Activated CD8-positive, alpha-beta T cell treated with anti-CD3 and anti-CD28 coated beads for 36 hours (primary cell): ENCODE measurements at places on chromosomes 1 and 21.

DNA sequence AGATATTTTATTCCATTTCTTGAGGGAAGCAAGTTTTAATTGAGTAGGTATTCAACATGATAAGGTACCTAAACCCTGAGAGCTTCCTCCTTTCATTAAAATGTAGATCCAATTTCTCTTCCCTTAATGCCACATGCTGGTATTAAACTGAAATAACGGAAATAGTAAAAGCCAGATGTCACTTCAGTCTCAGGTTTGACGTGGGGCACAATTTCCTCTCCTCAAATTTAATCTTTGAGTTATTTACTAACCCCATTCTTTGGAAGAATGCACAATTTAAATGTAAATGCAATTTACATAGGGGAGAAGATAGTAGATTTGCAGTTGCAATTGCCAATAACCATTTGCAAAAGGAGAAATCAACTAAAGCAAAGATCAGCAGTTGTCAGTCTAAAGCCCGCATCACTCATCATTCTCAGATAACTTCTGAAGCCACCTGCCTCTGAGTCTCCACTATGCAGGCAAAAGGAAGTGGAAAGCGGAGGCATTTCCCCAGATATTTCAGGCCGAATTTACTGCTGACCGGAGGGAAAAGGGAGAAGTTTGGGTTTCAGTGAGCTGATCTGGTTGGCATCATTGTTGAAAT lies 2.1 kb upstream of the LEMD1 start:
- peaks cover 22% of the 10 kb centered on the region for H3K27me3 ChIP-seq
- H3K4me3 ChIP-seq: no peak overlapping the region
- no peak overlapping the region for H3K27ac ChIP-seq
- H3K4me1 ChIP-seq: no peaks in the 10 kb centered on the region
- no peaks in the 10 kb centered on the region for H3K36me3 ChIP-seq

DNA sequence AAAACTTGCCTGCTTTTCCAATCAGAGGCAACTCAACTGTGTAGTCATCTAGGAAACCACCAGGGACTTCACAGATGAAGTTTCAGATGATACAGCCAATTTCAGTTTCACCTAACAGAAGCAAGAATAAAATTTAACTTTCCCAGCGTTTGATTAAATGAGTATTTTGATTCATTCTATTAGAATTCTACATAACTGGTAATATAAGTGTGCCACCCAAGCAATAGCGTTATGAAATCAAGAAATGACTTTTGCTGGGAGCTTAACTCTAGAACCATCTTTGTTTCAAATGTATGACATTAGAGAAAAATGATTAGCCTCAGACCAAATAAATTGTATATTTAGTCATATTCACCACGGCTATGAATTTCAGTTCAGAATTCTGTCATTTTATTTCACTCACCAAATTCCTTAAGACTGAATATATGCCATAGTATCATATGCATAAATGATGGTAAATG lies 239.3 kb downstream of the NRIP1 start:
- DNase-seq: peak; percentile 18
- H3K4me3 ChIP-seq: no peak overlapping the region
- H3K36me3 ChIP-seq: no peaks in the 10 kb centered on the region

DNA sequence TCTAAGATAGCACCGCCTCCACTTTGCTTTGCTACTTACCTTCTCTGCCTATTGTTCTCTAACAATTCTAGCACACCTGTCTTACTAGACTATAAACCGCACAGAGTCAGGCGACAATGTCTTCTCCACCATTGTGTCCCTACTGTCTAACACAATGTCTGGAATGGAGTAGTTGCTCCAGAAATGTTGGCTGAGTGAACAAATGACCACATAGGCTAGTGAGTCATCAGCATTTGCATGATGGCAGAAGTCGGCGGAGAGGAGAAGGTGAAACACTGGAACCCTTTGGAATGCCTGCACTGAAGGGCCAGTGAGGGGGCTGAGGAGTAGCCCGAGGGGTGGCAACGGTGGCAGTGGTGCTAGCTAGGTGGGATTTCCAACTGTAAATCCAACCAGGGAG lies 14.0 kb upstream of the PABPC4 start:
- no peak for DNase-seq
- no peaks in the 10 kb centered on the region for H3K27me3 ChIP-seq
- no peak overlapping the region for H3K4me3 ChIP-seq
- no peaks in the 10 kb centered on the region for H3K4me1 ChIP-seq
- no peaks in the 10 kb centered on the region for H3K36me3 ChIP-seq

- H3K4me1 ChIP-seq: peaks cover 57% of the 10 kb centered on the region
- no peak overlapping the region for H3K4me3 ChIP-seq
- no peaks in the 10 kb centered on the region for H3K27me3 ChIP-seq
- no peak overlapping the region for H3K27ac ChIP-seq
- peaks cover 6% of the 10 kb centered on the region for H3K36me3 ChIP-seq
- no peak for DNase-seq
Observed at GRCh38 chr1:116988248-116988647, 13.3 kb upstream of the CD101 start.

DNA sequence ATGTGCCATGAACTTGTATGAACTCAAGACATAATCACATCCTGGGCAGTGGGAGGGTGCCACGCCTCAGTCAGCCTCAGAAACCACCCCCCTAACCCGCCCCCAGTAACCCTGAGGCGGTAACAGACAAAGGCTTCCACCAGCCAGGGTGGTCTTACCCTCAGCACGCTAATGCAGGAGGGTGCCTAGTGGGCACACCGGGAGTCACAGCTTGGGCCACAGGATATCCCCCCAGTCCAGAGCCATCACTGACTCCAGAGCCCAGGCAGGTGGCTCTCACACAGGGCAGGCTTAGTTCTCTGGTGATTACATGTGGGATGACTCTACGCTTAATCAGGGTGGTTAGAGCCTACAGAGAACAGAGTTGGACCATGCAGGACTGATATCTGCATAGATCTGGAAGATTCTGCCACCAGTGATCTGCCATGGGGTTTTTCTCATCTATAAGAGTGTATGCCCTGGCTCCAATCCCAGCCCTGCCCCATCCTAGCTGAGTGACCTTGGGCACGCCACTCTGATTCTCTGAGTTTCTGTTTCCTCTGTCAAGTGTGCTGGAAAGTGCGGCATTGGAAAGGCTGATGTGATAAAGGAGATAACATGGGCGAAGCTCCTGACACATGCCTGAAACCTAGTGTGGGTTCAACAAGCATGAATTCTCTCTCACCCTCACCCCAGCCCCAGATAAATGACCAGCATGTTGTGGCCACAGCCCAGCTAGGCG lies 27.3 kb downstream of the OPTC start:
- DNase-seq: peak; percentile 17
- H3K4me3 ChIP-seq: no peak overlapping the region
- H3K36me3 ChIP-seq: no peaks in the 10 kb centered on the region
- no peaks in the 10 kb centered on the region for H3K27me3 ChIP-seq
- no peaks in the 10 kb centered on the region for H3K4me1 ChIP-seq

- no peak overlapping the region for H3K4me3 ChIP-seq
- H3K4me1 ChIP-seq: peaks cover 5% of the 10 kb centered on the region
- H3K27me3 ChIP-seq: no peaks in the 10 kb centered on the region
- DNase-seq: no peak
- no peak overlapping the region for H3K27ac ChIP-seq
Observed at GRCh38 chr1:234666761-234667160, 56.8 kb upstream of the IRF2BP2 start.

DNA sequence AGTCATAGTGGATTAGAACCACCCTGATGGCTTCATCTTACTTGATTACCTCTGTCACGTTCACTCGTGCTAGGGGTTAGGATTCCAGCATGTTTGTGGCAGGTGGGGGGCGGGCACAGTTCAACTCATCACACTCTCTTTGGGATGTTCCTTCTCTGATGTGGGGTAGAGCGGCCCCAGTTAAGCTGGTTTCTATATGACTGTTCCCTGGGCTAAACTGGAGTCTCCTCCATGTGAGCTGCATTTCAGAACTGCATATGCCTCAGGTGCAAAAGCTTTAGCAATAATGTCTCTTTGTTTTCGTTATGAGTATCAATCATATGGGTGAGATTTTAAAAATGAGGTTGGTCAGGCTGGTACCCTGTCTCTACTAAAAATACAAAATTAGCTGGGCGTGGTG lies 393.2 kb downstream of the RPS6KC1 start:
- H3K27ac ChIP-seq: no peak overlapping the region
- H3K4me3 ChIP-seq: no peak overlapping the region
- H3K36me3 ChIP-seq: no peaks in the 10 kb centered on the region
- H3K4me1 ChIP-seq: no peaks in the 10 kb centered on the region
- no peak for DNase-seq

GRCh38 chr1:52032785-52033131 lies 852 bp downstream of the KTI12 start:
- peak; percentile 23 for DNase-seq
- no peaks in the 10 kb centered on the region for H3K27me3 ChIP-seq
- H3K36me3 ChIP-seq: peaks cover 37% of the 10 kb centered on the region
- H3K4me3 ChIP-seq: peak overlapping the region; percentile 91
- H3K4me1 ChIP-seq: peaks cover 27% of the 10 kb centered on the region

DNA sequence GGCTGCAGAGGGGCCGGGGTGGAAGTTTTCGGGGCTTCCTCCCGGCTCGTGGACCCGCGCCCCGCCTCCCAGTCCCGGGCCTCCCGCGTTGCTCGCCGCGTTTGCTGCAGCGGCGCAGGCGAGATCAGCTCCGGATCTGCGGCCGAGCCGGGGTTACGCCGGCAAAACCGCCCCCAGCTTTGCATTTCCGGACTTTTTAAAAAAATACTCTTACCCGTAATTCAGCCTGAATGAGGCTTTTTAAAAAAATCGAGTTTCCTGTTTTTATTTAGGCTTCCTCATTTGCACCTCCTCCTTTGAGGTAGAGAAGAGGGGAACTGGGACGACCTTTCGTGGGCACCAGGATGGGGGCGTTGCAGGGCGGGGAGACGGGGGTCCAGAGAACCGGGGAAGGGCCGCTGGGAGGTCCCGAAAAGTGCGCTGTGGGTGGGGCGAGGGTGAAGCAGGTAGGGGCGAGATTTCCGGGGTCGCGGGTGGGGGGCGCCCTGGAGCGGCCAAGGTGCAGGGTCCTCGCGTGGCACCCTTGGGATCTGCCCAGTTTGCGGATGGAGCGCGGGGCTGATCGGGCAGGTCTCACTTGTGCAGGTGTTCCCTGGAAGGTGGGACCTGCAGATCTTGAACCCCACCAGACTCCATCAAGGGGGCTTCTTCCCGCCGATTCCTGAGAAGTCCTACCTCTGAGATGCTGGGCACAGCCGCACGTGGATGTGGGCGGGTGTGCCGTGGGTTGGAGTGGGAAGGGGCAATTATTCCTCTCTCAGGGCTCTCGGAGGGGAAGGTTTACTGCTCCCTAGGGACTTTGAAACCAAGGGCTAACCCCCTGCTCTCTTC lies 1.1 kb downstream of the PIK3CD start:
- DNase-seq: peak; percentile 72
- peaks cover 65% of the 10 kb centered on the region for H3K4me1 ChIP-seq
- H3K4me3 ChIP-seq: peak overlapping the region; percentile 80
- H3K36me3 ChIP-seq: peaks cover 41% of the 10 kb centered on the region
- no peaks in the 10 kb centered on the region for H3K27me3 ChIP-seq

GRCh38 chr1:65221638-65222339 lies 73.8 kb downstream of the AK4 start:
- H3K4me1 ChIP-seq: peaks cover 4% of the 10 kb centered on the region
- peaks cover 44% of the 10 kb centered on the region for H3K36me3 ChIP-seq
- no peak overlapping the region for H3K27ac ChIP-seq
- peaks cover 6% of the 10 kb centered on the region for H3K27me3 ChIP-seq
- DNase-seq: no peak

- DNase-seq: no peak
- H3K27me3 ChIP-seq: peaks cover 5% of the 10 kb centered on the region
Observed at GRCh38 chr1:170707117-170707516, 43.2 kb downstream of the PRRX1 start.

GRCh38 chr1:87202922-87203655 lies 125.6 kb upstream of the LMO4 start:
- H3K4me1 ChIP-seq: peaks cover 12% of the 10 kb centered on the region
- no peak overlapping the region for H3K27ac ChIP-seq
- peaks cover 52% of the 10 kb centered on the region for H3K27me3 ChIP-seq
- peak; percentile 20 for DNase-seq
- H3K4me3 ChIP-seq: no peak overlapping the region
- H3K36me3 ChIP-seq: no peaks in the 10 kb centered on the region

DNA sequence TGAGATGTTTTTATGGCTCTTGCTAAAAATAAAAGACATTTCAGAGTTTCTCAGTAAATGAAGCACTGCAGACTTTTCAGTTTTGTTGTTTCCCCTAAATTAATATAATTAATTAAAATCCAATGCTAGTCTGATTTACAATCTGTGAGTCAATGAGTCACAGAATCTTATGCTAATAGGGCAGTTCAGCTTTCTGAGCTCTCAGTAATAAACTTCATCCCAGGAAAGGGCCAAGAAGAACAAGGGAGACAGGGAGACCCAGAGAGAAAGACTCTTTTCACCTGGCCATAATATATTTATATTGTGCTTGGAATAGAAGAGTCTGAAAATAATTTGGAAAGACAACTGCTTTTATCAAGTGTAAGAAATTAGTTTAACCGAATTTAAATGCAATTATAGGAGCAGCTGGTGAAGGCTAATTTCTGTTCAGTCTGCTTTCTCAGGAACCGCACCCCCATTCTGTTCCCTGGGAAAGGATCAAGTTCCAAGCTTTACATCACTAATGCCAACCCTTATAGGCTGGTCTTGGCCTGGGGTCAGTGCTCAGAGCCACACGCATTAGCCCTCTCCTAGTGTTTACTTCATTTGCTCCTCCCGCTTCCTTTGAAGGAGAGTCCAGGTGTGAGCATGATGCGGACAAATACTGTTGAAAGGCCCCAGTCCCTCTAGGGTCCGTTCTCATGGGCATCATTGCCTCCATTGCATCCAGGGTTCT lies 145.6 kb downstream of the ZBTB18 start:
- no peaks in the 10 kb centered on the region for H3K36me3 ChIP-seq
- no peak overlapping the region for H3K4me3 ChIP-seq
- H3K27ac ChIP-seq: no peak overlapping the region
- no peak for DNase-seq

DNA sequence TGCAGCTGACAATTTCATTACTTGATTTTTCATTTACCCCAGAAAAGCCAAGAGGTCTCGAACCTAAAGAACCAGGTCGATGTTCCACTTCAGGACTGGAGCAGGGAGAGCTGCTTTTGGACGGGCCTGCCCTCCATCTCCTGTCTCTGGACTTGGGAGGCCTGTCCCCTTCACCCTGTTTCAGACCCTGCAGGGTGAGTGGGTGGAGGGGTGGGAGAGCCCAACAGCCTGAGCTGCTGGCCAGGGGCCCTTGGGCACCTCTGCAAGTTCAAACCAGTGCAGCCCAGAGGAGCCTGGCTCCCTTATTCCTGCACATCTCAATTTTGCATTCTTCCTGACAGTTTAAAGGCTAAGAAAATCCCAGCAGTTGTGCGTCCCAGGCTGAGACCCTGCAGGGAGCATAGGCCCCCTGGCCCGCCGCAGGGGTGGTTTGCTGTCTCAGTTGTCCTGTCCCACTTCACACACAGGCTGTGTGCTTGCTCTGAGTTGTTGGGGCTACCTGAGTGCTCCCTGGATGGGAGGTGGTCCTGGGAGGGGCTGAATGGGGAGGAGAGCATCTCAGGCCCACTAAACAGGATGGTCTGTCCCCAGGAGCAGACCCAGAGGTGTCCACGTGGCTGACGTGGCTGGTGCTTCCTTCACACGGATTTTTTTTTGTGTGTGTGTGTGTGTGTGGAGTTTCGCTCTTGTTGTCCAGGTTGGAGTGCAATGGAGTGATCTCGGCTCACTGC lies 443.7 kb downstream of the PTPRU start:
- H3K27ac ChIP-seq: no peak overlapping the region
- H3K27me3 ChIP-seq: no peaks in the 10 kb centered on the region

GRCh38 chr1:223222377-223222776 lies 79.3 kb upstream of the TLR5 start:
- no peaks in the 10 kb centered on the region for H3K27me3 ChIP-seq
- H3K4me1 ChIP-seq: no peaks in the 10 kb centered on the region
- H3K27ac ChIP-seq: no peak overlapping the region
- DNase-seq: no peak

GRCh38 chr1:54135436-54136120 lies 17.2 kb downstream of the CDCP2 start:
- DNase-seq: no peak
- H3K4me1 ChIP-seq: no peaks in the 10 kb centered on the region
- H3K36me3 ChIP-seq: no peaks in the 10 kb centered on the region
- no peak overlapping the region for H3K27ac ChIP-seq
